CD8-positive, alpha-beta T cell (primary cell): ENCODE measurements at places on chromosomes 11 and 22. TPM values are rescaled to one million over a fixed set of nuclear protein-coding genes. Genes with fewer than 3 reads are reported as not detected.

DNA sequence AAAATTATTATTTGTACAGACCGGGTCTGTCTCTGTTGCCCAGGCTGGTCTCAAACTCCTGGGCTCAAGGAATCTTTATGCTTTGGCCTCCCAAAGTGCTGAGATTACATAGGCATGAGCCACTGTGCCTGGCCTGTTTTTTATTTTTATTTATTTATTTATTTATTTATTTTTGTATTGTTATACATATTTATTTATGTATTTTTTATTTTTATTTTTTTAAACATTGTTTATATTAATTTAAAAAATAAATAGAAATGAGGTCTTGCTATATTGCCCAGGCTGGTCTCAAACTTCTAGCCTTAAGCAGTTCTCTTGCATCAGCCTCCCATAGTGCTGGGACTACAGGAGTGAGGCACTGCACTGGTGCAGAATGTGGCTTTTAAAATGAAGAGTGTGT lies 47.0 kb downstream of the SWAP70 start:
- DNase-seq, result no peak

GRCh38 chr11:78425399-78426070 lies 7.9 kb upstream of the GAB2 start:
- DNase-seq, result no peak

DNA sequence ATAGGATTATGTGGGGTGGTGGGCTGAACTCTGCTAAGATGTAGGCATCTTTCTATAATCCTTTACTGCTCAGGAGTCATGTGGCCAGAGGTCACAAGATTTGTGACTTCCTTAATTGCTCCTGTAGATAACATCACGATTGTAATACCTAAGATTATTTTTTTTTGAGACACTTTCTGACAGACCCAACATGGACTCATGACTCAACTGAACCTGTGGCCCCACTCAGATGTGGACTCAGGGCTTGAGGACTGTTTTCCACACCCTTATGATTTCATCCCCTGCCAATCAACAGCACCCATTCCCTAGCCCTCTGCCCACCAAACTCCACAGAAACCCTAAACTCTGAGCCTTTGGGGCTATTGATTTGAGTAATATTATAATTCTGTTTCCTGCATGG lies 35.6 kb upstream of the MMP7 start:
- DNase-seq, result no peak

DNA sequence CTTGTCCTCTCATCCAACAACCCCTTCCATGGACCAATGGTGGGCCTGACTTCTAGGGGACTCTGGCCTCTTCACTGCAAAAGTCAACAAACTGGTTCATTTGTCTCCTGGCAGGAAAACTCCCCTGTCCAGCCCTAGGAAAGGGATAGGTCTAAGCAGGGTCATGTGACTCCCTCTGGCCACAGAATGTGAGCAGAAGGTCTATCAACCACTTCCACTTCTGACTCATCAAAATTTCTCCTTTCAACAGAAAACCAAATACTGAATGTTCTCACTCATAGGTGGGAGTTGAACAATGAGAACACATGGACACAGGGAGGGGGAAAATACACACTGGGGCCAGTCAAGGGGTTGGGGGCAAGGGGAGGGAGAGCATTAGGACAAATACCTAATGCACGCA lies 1.3 kb upstream of the ISX start:
- no peak for DNase-seq

DNA sequence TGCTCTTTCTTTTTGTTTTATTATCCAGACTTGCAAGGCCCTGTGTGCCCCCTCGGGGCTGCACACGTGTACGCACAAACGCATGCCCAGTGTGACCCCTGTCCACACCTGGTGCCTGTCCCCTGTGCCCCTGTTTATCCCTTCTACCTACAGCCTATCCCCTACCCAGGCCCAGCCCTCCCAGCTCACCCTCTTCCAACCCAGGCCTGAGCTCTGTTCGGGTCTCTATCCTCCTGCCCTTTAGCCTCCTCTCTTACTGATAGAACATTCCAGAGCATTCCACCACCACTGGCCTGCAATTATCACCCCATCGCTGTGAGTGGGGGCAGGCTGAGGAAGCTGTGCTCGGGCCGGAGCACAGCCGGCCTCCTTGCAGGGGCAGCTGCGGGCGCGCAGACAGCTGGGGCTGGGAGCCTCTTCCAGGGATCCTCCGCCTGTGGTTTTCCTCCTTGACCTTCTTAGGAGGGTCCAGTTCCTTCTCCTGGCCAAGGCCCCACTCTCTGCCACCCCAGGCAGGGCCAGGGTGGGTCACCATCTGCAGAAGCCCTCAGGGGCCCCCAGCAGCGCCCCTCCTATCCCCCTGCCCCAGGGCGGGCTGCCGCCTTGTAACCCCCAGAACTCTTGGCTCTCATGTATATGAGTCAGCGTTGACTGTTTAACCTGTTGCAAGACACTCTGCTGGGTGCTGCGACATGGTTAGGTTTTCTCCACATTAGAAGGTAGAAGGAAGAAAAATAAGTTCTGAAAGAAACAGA lies 41.8 kb upstream of the KCNQ1OT1 start:
- DNase-seq, result no peak

Gene PLAAT2
- total RNA-seq, result not detected

Gene CCDC117
- total RNA-seq, result 15.4 TPM

Gene H19
- total RNA-seq, result not detected
